ENCODE measurements at places on chromosomes 6 and 20. TPM values are rescaled to one million over a fixed set of nuclear protein-coding genes. Genes with fewer than 3 reads are reported as not detected.

GRCh38 chr6:87913974-87914373 is 133.7 kb upstream of the SPACA1 start:
- no peak for DNase-seq

DNA sequence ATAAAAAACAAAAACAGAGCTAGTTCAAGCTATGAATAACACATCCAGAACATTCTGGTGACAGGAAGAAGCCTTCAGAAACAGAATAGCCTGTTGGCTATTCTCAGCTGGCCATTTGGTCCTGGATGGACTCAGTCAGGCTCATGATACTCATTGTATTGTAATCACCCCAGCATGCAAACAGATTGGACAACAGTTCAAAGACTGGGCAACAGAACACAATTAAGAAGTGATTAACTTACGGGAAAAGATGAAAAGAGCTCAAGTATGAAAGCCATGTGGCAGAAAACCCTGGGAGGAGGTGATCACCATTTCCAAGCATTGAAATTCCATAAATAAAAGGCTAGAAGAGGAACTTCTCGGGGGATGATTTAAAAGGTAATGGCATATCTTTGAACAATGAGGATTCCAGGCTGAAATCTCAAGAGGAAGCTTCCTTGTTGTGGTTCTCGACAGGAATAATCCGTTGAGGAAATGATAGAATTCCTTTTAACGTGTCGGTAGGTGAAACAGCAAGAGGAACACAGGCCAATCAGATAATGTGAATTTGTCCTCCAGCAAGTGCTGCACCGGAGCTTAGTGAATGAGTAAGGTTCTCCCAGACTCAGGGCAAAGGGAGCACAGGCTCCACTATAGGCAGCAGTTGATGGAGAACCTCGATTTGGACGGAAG is 172.4 kb downstream of the BCAS1 start:
- no peak for DNase-seq

- DNase-seq, result no peak
Observed at GRCh38 chr20:6295127-6295866, 172.5 kb upstream of the FERMT1 start.

GRCh38 chr6:164439331-164439730 is 870.1 kb downstream of the C6orf118 start:
- DNase-seq, result no peak

DNA sequence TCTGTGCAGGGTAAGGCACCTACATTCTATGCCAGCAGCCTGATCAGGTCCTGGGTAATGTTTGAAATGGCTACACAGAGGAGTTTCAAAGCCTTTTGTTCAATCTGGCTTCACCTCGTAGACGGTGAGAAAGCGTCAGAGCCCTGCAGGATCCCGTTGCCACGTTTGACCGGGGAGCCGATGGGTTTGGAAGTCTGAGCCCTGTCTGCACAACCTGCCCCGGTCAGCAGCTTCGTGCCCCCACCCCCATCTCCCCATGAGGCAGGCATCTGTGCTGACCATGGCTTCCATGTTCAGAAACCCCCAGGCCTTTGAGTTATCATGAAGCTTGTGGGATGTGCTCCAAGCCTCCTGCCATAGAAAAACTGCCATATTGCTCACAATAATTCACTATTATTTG is 63.9 kb downstream of the PTPN1 start:
- no peak for DNase-seq

DNA sequence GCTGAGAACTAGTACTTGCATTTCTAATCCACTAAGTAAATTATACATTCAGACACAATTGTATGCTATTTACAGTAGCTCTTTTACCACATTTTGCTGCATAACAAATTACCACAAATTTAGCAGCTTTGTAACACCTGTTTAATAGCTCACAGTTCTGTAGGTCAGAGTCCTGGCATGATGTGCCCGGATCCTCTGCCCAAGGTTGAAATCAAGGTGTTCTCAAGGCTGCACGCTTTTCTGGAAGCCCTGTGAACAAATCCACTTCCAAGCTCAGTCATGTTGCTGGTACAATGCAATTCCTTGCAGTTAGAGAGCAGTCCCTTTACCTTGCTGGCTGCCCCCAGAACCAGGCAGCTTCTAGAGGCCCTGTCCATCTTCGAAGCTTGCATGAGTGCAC is 716.0 kb downstream of the HACE1 start:
- no peak for DNase-seq

DNA sequence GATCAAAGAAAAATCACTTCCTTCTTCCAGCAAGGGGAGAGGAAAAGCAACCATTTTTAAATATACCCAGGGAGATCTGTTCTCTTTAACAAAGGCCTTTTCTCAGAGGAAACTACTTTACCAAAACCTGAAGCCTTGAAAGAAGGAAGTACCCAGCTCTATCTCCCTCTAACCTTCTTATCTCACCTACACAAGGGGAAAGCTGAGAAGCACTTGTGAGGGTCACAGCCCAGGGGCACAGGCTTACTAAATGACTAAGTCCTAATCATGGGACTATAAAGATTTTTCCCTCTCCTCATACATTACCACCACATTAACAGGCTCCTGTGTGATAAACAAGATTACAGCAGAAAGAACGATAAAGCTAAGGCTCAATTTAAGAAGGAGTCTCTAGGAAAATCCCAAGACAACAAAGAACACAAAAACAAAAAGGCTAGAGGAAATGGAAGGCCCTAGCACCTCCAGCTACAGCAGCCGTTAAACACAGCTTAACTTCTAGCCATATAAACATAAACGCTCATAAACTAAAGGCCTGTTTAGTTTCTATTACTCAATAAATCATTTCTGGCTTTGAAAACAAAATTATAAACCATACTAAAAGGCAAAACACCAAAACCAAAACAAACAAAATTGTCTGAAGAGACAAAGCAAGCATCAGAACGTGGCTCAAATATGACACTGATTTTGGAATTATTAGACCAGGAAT is 284.9 kb upstream of the ECI2 start:
- DNase-seq, result no peak

- no peak for DNase-seq
Observed at GRCh38 chr6:161360520-161360919, 86.7 kb upstream of the AGPAT4 start.

- DNase-seq, result no peak
Observed at GRCh38 chr6:148074738-148075137, 267.9 kb upstream of the SASH1 start.

GRCh38 chr6:89350281-89350966 is 2.1 kb downstream of the UBE2J1 start:
- no peak for DNase-seq

DNA sequence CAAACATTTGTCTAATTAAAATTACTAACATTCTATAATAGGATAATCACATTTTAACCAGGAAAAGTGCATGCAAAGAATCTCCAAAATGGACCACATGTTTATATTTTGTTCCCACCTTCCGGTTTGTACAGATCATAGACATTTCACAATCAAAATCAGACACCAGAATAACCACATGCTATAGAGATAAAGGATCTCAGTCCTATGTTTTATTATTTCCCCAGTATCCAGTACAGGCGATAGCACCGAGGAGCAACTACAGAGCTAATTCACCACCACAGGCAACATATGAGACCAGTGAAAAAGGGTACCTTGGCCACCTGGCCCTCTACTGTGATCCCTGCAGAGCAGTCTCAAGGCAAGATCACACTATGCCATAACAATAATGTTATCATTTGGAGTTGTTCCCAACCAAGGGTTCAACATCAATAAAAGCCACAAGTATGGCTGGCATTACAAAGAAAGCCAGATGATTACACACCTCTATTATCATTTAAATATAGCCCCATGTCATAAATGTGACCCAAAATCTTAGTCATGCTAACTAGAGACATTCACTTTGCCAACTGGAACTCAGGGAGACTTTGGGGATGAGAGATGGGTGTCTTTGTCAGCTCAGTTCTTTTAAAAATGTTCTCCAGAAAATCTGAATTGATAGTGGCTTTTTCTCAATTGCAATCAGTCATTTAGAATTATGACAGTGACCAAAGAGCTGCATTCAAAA is 46.7 kb downstream of the RALGAPA2 start:
- no peak for DNase-seq

- DNase-seq, result no peak
Observed at GRCh38 chr6:100881707-100882040, 545 bp upstream of the ASCC3 start.

- DNase-seq, result no peak
Observed at GRCh38 chr6:121408321-121408720, 27.1 kb upstream of the GJA1 start.

- DNase-seq, result no peak
Observed at GRCh38 chr6:41728073-41728936, 7.1 kb downstream of the TFEB start.

- no peak for DNase-seq
Observed at GRCh38 chr6:65984089-65984488, 277.1 kb upstream of the EYS start.

DNA sequence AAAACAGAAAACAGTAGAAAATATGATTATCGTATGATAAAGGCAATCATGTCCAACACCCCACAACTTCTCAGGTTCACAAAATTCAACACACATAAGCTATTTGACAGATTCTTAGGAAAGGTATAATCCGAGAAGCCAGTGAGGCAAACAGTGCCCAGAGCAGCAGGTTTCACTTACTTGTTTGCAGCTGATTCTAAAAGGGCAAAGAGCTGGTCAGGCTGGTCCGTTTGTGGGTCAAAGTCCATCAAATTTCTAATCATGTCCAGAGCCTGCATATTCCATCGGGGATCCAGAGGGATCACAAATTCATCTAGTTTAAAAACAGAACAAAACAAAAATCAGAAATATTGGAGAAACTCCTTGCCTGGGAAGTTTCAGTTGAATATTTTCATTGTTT is 69.8 kb upstream of the LYRM2 start:
- no peak for DNase-seq

DNA sequence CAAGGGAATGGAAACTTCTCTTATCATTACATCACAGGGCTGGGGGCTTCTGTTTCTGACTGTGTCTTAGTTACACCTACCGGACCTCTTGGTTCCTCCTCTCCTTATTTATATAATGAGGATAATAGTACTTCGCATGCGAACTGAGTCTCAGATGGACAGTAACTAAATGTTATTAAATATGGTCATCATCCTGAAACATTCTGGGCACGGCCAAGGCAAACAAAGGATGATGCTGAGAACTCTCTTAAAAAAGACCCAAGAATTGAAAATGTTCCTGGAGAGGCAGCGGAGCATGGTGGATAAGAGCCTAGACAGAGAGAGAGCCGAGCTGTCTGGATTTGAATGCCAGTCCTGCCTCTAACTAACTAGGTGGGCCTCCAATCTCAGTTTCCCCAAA is 119.8 kb upstream of the SASH1 start:
- no peak for DNase-seq

DNA sequence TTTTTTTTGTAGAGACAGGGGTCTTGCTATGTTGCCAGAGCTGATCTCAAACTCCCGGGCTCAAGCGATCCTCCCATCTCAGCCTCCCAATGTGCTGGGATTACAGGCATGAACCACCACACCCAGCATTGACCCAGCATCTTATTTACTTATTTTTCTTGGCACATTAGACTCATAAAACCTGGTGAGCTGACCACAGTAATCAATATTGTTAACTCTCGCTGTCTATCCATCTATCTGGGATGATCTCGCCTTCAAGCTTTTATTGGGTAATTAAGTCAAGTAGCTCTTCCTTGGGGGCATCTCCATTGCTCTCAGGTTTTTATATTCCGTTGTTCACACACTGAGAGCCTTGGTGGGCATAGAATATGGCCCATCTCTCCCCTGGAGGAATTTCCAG is 17.0 kb downstream of the PNPLA1 start:
- DNase-seq, result no peak

DNA sequence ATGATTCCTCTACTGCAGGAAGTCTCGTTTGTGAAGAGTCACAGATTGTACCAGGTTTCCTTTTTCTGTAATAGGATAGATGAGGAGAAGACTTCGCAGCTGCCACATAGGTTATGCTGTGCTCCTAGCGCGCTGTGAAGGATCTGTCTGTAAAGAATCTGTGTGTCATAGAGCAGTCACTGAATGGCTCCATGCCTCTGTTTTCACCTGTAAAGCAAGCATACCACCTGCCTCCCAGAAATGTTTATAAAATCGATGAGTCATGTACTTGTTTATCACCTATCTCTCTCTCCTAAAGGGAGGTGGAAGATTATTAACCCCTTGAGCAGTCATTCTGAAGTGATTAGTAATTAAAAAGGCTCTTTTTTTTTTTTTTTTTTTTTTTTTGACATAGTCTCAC is 86.6 kb downstream of the TFAP2B start:
- DNase-seq, result no peak

DNA sequence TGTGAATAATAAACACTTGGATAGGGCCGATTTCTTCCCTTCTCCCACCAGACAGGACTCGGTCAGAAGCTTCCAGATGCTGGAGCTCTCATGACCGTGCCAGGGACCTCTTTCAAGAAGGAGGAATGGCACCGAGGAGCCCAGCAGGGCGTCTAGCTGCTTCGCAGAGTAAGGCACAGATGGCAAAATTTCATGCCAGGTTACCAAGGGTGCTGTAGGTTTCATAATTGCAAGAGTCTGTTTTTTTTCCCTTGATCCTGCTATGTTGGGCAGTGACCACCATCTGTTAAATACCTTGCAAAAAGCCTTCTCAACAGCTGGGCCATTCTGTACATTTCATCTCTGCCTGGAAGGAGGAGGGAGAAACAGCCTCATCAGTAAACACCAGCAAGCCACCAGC is 111.8 kb downstream of the EDN3 start:
- no peak for DNase-seq

GRCh38 chr6:48743738-48744137 is 632.7 kb upstream of the PTCHD4 start:
- DNase-seq, result no peak

TRIM38 gene
- 6.7 TPM for total RNA-seq

SLC22A1 gene
- not detected for total RNA-seq

FUCA2 gene
- total RNA-seq, result 69.9 TPM

UNC5CL gene
- total RNA-seq, result 4.4 TPM

CST4 gene
- 16.1 TPM for total RNA-seq

SYTL3 gene
- 17.4 TPM for total RNA-seq

FAM217A gene
- total RNA-seq, result not detected

Measured in Caki2 (cell line).